Activated CD8-positive, alpha-beta memory T cell treated with anti-CD3 and anti-CD28 coated beads, Interleukin-2, amount 10 ng/mL, durations not matched to agents 7 days and 5 days (primary cell): ENCODE measurements at places on chromosomes 3 and 15.

DNA sequence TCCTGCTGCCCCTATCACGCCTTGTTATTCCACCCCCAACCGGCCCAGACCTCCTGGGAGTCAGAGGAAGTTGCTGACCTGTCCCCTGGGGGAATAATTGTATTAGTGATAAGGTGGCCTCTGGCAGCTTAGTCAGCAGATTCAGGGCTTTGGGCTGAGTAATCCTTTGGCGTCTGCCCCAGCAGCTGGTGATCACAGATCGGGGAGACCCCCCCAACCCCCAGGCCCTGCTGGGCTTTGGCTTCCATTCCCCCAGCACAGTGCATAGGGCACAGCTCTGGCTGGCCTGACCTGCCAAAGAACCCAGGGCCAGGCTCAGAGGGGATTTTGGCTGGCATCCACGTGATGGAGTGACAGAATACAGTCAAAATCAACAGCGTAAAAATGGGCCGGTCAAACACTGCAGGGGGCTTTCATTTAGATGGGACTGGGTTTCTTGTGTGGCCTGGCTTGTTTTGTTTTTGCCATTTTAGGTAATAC, 3.9 kb upstream of the NR2E3 start:
- DNase-seq, result no peak

DNA sequence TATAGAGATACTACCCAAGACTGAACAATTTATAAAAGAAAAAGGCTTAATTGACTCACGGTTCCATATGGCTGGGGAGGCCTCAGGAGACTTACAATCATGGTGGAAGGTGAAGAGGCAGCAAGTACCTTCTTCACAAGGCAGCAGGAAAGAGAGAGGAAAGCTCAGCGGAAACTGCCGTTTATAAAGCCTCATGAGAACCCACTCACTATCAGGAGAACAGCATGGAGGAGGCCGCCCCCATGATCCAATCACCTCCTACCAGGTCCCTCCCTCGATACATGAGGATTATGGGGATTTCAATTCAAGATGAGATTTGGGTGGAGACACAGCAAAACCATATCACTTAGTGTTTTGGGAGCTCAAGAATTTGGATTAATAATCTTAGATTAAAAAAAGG, 240.2 kb downstream of the UACA start:
- DNase-seq, result peak; percentile 5

DNA sequence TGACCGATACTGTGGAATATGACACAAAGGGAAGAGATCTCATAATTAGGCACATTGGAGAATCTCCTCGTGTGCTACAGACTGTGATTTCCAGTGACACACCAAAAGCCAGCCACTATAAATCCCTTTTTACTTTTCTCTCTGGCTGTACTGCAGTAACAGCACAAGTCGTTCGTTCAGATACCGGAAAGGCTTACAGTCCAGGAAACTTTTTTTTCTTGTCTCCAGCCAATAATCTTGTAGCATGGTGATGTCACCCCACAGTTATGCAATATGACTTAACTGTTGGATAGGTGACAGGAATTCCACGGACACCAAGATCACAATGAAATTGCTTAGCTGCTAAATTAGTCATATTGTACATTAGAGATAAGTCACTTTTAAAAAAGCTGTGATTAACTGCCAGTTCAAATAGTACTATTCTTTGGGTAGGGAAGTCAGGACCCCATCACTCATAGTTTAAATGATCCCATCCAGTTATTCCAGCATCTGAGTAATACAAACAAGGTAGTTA, 36.3 kb upstream of the TSC22D2 start:
- DNase-seq, result no peak

GRCh38 chr3:37949866-37950265, 40.7 kb upstream of the VILL start:
- no peak for DNase-seq
